Type B pancreatic cell (in vitro differentiated cells): ENCODE measurements at places on chromosomes 3 and 15. TPM values are rescaled to one million over a fixed set of nuclear protein-coding genes. Genes with fewer than 3 reads are reported as not detected.

FHIT gene
- total RNA-seq: 6.9 and 11.7 TPM in 2 replicates

GNAT1 gene
- 0.71 TPM in 1 of 2 replicates, not detected in the other for total RNA-seq

XCR1 gene
- total RNA-seq: 3.6 and 13.9 TPM in 2 replicates

GRCh38 chr3:197522881-197523441 lies 32.8 kb downstream of the BDH1 start:
- DNase-seq: no peak

TNK2 gene
- total RNA-seq: 21.6 and 42.5 TPM in 2 replicates

GRCh38 chr3:145094355-145094941 lies 1066.5 kb downstream of the PLOD2 start:
- DNase-seq: no peak

PRR23E gene
- total RNA-seq: not detected in 2 replicates

DNA sequence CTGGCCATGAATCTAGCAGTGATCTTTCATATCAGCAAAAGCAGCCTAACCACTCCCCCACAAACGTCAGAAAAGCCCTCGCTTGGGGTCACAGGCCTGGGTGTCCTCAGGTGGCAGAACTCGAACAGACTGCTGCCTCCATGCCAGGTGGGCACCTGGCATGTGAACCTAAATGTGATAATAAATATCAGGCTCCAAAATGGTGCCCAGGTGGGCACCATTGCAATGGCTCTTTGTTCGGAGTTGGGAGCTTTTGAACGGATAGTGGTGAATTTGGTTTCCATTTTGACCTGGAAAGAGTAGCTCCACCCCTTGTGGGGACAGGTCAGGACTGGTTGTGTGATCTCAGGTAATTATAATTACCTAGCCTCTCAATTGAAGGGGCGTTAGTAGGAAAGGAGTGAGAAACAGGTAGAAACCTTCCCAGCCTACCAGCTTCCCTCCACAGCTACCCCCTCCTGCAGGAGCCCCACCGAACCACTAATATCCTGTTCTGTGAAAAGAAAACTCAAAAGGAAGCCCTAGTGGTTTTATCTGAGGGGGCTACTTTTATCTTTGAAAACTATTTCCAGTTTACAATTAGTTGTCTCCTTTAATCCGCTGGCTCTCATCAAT lies 18.1 kb downstream of the MYO1E start:
- DNase-seq: no peak

DNA sequence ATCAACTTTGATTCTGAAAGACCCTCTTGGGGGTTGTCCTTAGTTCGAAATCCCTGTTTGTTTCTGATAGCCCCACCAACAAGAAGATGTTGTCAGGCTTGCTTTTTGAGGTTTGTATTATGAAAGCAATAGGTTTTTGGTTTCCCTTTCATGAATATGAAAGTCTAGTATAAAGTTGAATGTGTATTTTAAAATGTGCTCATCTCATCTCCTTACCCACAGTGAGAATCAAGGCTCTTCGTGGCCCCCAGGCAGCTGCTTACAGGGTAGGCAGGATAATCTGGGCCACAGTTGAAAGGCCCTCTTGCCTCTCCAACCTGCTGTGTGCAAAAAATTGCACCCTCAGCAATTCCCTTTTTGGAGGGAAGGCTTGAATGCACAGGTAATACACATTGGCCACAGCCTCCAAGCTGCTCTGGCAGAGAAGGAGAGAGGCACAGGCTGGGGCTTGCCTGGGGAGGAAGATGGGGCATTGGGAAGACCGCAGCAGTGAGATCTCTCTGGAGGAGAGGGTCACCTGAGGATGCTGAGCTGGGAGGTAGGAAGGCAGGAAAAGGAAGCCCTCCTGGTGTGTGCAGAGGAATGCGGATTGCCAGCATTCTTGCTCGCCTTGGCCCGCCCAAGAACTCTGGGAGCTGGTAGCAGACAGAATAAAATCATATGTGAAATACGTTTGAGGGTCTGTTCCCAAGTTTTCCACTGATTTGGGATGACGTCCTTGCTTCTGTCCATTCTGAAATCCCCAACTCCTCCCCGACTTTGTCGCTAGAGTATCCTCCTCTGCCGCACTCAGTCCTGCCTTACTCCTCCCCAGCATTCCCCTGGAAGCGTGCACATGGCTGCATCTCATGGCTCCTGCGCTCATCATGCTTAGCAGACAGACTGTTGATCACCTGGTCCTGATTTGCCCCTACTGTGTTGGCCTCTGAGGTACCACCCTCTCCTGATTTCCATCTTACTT lies 196.4 kb downstream of the RPLP1 start:
- peak; percentile 58 for DNase-seq

CHCHD4 gene
- 13.6 and 14.1 TPM in 2 replicates for total RNA-seq

AADACL2 gene
- 11.7 and 43.6 TPM in 2 replicates for total RNA-seq

- peak; percentile 94 for DNase-seq
These were observed 642 bp downstream of the ZBTB11 start for GRCh38 chr3:101676216-101676764.

DNA sequence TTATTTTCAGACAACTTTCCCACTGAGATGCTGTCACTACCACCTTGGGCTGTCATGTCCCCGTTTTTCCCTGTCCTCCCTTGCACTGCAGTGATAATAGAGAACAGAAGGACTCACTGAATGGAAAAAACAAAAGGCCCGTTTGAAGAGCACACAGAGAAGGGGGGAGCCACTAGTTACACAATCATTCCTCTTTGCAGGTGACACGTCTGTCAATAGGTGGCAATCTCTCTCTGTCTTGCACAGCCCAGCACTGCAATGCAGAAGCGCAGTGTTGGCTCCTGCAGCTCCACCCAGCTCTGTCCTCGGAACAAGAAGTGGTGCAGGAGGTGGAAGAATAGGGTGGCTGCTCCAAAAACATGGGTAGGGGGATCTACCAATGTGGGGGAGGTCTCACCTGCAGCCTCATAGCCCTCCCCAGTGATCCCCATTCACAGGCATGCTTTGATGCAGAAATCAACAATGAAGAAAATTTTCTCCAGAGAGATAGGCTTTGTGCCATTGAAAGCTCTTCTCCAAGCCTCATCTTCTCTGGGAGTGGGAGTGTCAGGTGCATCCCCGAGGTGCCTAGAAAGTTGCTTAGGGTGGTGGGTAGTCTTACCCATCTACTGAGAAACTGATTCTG lies 31.8 kb downstream of the FSTL1 start:
- DNase-seq: no peak

- peak; percentile 84 for DNase-seq
These were observed 399 bp downstream of the MYO9A start for GRCh38 chr15:72117486-72118016.

PIERCE2 gene
- total RNA-seq: 2.1 and 2.3 TPM in 2 replicates

CD96 gene
- total RNA-seq: not detected in 2 replicates

GRCh38 chr15:89174476-89174875 lies 46.9 kb downstream of the RLBP1 start:
- DNase-seq: no peak

- no peak for DNase-seq
These were observed 3.6 kb upstream of the LRCH3 start for GRCh38 chr3:197787412-197787811.

GLDN gene
- 0.52 and 0.68 TPM in 2 replicates for total RNA-seq

RETNLB gene
- total RNA-seq: 1.1 TPM in 1 of 2 replicates, not detected in the other

HIGD2B gene
- not detected in 2 replicates for total RNA-seq

EXD1 gene
- total RNA-seq: not detected in 2 replicates

- DNase-seq: no peak
These were observed 47.1 kb downstream of the ERC2 start for GRCh38 chr3:56421205-56421604.

MAP3K13 gene
- total RNA-seq: 29.1 and 40.4 TPM in 2 replicates

ZNF80 gene
- total RNA-seq: not detected in 2 replicates

DNA sequence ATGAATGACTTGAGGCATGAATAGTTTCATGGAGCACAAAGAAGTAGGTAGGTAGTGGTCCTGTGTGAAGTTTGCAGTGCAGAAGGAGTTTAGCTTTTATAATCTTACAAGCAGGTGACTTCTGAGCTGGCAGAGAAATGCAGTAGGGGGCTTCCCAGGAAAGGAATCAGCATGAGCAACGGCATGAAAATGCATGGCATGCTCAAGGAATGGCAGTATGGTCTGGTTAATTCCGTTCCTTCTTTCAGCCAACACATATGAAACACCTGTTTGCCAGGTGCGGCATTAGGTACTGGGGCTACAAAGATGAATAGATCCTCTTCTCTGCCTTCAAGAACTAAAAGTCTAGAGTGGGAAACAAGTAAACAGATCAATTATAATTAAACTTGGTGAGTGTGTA lies 138.0 kb upstream of the BHLHE40 start:
- DNase-seq: no peak

DNA sequence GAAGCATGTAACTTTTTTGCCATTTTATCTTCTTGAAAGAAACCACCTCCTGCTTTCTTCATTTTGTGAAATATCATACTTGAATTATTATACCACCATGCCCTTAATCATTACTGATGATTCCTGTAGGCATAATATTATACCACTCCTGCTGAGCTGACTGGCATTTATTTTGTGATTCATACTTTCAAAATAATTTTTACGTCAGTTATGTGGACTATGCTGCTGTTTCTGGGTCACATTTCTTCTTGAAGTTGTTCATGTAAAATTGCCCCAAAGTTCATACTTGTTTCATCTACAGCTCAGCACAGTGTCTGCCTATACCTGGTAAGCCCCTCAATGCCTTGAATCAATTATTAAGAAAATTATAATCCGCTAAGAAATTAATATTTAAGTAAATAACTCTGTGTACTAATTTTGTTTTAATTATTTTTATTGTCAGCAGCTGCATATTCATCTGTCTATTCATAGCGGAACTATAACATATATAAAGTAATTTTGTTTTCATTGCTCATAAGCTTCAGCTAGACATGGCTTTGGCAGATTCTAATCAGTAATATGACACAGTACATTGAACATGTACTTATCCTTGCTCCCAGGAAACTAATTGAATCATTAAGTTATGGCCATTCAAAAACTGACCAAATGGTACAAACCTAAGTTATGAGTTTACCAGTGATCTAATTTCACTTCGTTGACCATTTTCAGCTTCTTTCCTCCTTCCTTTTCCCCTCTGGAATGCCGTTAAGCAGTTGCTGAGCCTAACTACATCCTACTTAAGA lies 160.0 kb downstream of the NAALADL2 start:
- no peak for DNase-seq

DNA sequence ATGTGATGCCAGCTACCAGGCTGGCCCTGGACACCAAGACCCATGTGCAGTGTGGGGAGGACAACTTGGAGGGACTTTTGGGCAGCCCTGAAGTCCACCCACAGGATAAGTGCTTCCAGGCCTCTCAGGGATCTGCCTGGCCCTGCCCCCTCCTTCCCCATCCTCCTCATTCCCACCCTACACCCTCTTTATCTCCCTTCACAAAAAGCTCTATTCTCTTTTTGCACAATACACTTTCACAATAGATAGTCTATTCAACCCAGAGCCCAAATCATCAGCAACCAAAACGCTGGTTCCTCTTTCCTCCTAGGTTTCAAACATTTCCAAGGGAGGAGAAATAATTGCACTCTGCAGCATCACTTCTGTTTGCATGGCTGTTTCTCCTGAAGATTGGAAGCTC lies 7.8 kb upstream of the ZNF710 start:
- DNase-seq: no peak

ALPK3 gene
- total RNA-seq: 9.6 and 10.8 TPM in 2 replicates

GRCh38 chr3:25465266-25465860 lies 37.3 kb downstream of the RARB start:
- DNase-seq: no peak

GRCh38 chr3:123085932-123086627 lies 19.3 kb downstream of the PDIA5 start:
- no peak for DNase-seq

GRCh38 chr15:57217778-57218598 lies 158.3 kb upstream of the CGNL1 start:
- no peak for DNase-seq

- no peak for DNase-seq
These were observed 31.1 kb downstream of the TPM1 start for GRCh38 chr15:63073497-63074172.

DNA sequence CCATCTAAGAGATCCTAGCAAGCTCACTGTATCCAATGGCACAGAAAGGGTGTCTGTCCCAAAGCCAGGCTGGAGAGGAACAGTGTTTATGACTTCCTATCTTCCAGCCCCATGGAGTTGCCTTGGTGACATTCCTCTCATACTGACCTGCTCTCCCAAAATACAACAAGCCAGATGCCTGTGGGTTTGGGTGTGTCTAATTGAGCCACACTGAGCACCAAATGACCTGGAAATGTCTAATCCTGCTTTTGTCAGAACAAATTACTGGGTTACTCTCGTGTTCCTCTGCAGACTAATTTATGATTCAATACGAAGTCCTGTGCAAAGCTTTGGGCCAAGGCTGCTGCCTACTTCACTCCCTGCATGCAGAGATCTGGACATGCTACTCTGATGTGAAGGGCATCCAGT lies 98.1 kb upstream of the STRIT1 start:
- DNase-seq: no peak

FGF12 gene
- 5.4 and 9.8 TPM in 2 replicates for total RNA-seq

- no peak for DNase-seq
These were observed 54.0 kb downstream of the DUT start for GRCh38 chr15:48385031-48385830.

GRCh38 chr3:14797731-14798130 lies 21.0 kb upstream of the FGD5 start:
- no peak for DNase-seq

DNA sequence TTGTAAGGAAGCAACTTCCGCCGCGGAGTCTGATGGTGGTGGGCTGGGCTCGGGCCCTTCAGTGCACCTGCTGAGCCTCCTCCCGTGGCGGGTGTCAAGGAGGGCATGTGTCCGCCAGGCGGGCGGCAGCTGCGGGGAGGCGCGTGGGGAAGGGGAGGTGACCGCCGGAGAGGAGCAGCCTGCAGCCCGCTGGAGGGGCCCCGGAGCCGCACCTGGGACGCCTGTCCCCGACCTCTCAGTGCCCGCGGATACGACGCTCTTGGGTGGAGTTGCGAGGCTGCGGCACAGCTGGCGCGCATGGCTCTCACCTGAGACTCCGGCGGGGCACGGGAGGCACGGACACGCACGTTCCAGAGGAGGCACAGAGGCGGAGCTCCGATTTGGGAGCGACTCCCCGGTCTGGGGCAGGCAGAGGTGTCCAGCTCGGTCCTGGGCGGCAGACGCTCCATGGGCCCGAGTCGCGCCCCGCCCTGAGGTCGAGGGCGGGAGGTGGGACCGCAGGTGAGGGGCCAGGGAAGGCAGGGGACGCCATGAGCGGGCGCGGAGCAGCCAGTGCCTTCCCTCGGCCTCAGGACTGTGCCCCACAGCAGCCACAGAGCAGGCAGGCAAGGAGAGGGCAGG lies 50.2 kb upstream of the PRR20G start:
- no peak for DNase-seq

DNA sequence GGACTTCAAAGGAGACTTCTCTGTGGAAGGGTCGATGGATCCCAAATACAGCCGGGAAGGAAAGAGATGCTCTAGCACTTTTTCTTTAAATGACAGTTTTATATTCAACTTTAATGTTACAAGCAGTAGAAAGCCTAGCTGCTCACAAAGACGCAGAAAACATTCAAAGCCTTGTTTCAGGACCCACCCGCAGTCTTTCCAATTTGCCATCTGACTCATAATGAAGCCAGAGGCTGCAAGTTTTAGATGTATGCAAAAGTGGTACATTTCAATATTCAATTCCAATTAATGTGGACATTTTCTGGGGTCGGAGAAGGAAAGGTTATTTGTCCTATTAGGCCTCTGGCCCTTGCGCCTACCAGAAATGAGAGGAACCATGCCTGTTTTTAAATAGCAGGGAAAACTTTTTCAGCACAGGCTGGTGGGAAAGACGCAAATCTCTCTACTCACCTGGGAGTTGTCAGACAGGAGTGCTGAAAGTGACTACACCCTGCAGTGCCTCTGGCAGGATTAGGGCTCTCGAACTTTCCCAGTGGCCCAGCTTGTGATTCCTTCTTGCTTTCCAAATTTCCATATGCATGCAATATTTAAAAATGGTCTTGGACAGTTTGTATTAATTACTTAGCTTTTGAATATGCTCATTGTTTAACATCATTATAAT lies 117.4 kb upstream of the MBNL1 start:
- DNase-seq: no peak

GOLGA6L25 gene
- not detected in 2 replicates for total RNA-seq
